ENCODE measurements at places on chromosomes 16 and 17.

- no peak for DNase-seq
Observed at GRCh38 chr16:28883221-28883996, 5.1 kb downstream of the ATP2A1 start.

- no peak for DNase-seq
Observed at GRCh38 chr17:53736516-53737240, 86.0 kb upstream of the KIF2B start.

DNA sequence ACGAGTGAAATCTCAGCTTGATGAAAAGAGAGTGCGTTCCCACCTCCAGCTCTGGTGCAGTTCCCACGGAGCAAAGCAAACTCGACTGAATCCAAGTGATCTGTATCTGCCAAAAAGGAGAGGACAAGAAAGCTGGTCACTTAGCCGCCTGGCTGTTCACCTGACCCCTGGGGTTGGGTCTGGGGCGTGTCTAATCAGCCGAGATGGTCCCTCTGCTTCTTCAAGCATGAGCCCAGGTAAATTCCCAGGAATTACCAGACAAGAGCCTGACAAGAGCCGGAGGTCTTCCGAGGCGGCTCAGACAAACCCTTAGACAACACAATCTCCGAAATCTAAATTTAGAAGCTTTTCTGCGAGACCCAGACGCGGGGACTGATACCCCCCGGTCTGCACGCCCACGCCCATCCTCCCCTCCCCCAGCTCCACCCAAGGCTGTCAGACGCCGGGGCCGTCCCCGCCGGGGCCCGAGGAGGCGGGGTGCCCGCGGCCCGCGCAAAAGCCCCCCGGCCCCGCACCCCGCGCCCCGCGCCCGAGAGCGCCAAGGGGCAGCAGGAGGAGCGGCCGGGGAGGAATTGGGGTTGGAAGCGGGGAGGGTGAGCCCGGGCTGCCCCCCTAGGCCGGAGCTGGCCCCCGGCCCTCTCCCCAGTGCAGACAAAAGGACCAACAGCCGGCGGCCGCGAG, 674 bp downstream of the ZNF821 start:
- DNase-seq = no peak

- DNase-seq = no peak
Observed at GRCh38 chr17:5526821-5527598, 40.6 kb downstream of the MIS12 start.

DNA sequence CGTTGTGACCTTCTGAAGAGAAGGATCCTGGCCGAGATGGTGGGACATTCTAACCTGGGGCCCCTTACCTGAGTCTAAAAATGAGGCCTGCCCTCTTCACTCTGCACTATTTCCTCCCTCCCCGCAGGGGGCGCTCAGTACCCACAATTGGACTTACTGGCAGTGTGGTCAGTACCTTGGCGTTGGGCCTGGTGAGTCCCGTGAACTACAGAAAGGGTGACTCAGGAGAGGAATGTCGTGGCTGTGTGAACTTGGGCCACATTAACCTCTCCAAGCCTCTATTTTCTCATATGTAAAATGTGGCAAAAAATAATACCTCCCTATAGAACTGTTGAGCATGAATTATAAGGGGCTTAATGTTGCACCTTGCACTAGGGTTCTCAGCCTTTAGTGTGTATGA, 3.9 kb downstream of the RSAD1 start:
- DNase-seq = peak; percentile 57

- DNase-seq = no peak
Observed at GRCh38 chr17:60730273-60730672, 52.6 kb downstream of the BCAS3 start.

- no peak for DNase-seq
Observed at GRCh38 chr16:2278956-2279800, 11.3 kb upstream of the RNPS1 start.

DNA sequence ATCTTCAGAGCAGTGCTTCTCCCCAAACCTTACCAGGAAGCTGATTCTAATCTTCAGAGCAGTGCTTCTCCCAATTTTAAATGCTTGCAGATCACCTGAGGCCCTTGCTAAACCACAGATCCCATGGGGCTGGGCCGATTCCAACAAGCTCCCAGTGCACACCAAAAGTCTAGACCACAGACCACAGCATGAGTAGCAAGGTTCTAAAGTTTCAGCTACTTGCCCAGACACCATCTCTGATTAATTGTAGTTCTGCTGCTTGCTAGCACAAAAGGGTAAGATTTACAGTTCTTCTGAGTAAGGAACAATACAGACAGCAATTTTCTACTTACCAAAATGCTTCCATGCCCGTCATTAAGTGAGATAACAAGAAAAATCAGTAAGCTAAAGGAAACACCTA, 12.2 kb downstream of the CLEC3A start:
- DNase-seq = no peak

- no peak for DNase-seq
Observed at GRCh38 chr16:67101311-67102082, 8.2 kb upstream of the PHAF1 start.

Data from NCI-H2227 treated with DMSO at 0.1 percent for 48 hours (cell line).